ENCODE measurements at places on chromosomes 11 and 22.

GRCh38 chr11:69392104-69392653 lies 89.3 kb upstream of the LINC01488 start:
- no peak for DNase-seq

GRCh38 chr11:61334434-61335354 lies 1.7 kb downstream of the TKFC start:
- no peak for DNase-seq

- DNase-seq = no peak
Measured at GRCh38 chr11:85348945-85349344, 278.2 kb downstream of the DLG2 start.

- DNase-seq = no peak
Measured at GRCh38 chr11:129815596-129816461, at the start of gene TMEM45B. TSS of gene TMEM45B (plus strand) at chr11:129815848. CDS start at chr11:129852483, 36,635 bp downstream.

DNA sequence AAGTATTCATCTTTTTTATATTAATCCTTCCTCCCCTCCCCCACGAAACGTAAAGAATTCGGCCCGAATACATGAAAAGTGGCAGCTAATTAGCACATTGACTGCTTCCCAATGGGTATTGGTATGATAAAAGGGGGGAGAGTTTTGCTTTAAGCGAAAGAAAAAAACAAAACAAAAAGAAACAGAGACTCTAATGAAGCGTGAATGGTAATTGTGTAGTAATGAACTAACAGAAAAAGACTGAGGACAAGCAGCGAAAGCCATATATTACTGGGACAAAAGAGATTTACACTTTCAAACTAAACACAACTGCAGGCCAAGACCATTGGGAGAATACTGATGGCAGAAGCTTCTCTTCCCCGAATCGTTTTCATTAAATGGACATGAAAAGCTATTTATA lies 2.5 kb downstream of the DBX1 start:
- DNase-seq = no peak

DNA sequence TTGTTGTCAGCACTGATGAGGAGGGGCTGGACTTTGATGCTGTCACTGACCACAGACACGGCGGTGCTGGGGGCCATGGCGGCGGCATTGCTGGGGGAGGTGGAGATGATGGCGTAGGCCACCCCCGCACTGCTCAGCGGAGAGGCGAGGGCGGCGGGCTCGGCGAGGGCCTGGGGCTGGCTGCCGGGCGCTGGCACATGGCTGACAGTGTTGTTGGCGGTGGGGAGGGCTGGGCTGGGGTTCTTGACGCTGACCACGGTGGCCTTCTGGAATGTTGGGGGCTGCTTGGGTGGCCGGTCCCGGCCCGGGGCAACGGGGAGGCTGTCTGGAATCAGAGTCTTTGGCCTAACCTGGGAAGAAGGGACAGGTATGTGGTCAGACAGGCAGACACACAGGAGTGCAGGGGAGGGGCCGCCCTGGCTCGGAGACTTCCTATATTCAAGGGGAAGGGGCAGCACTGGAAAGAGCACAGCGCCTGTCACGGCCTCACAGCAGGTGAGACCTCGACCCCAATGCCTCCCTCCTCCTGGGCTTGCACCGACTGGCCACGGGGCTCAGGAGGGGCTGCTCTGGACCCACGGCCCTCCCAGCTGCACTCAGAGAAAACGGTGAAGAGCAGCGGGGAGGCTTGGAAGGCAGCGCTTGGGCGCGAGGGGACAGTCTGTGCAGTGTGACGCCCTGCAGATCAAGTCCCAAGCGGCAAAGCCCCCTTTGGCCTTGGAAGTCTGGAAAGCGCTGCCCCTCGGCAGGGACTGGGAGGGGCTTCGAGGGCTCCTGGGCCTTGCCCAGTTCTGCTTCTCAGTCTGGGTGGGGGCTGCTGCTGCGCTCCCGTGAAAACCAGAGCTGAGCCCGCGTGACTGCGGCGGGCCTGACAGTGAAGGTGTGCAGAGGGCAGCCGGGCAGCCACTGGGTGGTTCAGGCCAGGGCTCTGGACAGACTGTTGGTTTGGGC lies 93.2 kb downstream of the PHF21B start:
- no peak for DNase-seq

DNA sequence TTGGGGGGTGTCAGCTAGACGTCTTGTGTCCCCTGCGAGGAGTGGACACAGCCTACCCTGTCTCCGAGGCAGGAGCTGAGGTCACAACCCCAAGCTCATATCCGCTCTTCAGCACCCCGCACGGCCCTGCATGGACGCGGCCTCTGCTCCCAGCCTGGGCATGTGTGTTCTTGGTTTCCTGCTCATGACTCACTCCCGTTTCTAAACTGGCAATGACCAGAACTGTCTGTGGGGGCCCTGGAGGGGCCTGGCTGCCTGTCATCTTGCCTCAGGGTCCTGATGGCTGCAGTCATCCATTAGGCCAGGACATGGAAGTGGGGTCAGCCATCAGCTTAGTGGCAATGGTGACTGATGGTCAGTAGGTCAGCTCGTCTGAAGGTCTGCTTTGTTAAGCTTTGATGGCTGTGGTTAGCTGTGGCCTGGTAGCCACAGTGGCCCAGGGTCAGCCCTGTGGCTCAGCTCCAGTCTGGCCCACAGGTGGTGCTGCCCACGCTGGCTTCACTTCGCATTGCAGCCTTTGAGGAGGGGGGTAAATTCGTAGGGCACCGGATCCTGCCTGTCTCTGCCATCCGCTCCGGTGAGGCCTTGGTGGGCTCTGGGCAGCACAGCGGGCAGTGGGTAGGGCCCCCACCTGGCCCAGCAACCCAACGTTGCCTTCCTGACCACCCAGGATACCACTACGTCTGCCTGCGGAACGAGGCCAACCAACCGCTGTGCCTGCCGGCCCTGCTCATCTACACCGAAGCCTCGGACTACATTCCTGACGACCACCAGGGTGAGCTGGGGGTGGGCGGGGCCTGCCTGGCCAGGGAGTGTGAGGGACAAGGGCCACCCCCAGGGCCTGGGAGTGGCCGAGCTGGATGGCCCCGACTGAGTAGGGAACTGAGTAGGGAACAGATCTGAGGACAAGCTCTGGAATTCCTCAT lies 12.0 kb downstream of the PLCB3 start:
- no peak for DNase-seq

DNA sequence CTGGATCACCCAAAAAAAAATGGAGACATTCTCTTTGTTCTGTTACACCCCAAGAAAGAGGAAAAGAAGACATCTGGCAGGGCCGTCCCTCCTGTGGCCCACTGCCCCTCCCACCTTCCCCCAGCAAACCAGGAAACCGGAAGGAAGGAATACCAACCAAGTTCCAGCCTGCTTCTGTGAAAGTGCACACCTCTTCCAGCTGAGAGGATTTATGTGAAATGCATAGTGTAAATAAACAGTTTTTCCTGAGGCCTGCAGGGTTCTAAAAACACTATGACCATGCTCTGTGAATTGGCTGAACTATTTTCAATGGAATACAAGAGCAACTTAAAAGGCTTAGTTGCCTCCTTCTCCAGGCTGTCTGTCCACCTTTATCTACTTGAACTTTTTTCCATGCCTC lies 50.0 kb upstream of the CHST1 start:
- no peak for DNase-seq

DNA sequence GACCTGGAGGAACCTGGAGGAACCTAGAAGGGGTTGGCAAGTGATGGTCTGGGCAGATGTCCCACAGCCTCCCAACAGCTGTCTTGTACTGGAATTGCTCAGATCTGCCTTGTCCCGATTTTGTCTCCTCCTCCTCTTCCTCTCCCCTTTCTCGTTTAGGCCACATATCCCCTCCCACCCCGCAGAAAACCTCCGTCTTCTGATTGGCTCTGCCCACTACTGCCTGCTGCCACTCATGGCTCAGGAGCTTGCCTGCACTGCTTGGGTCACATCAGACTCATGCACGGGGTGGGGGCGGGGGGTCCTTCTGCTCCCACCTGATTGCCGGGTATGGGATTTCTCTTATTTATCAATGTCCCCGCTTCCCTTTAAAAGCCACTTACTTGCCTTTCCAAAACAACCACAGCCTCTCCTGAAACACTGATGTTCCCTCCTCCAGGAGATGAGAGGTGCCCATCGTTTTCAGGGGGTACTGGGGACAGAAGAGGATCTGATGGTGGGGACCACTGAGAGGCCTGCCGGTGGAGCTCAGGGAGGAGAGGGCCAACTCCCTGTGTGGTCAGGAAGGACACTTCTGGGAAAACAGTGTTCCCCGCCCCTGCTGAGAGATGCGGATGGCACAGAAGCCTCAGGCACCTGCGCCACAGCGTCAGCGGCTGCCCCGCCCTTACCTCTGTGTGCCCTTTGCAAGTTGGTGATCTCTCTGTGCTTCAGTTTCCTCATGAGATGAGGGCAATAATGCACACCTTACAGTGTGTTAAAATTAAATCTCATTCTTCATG lies 14.7 kb downstream of the TOM1 start:
- DNase-seq = no peak

GRCh38 chr11:33635161-33635560 lies 65.5 kb downstream of the C11orf91 start:
- DNase-seq = no peak

- no peak for DNase-seq
Measured at GRCh38 chr11:1024597-1025409, 11.7 kb downstream of the MUC6 start.

GRCh38 chr11:6356503-6357055 lies 33.7 kb upstream of the SMPD1 start:
- DNase-seq = no peak

- DNase-seq = no peak
Measured at GRCh38 chr11:43907028-43907975, 26.7 kb downstream of the ALKBH3 start.

GRCh38 chr22:47082505-47082904 lies 320.1 kb downstream of the TBC1D22A start:
- no peak for DNase-seq

DNA sequence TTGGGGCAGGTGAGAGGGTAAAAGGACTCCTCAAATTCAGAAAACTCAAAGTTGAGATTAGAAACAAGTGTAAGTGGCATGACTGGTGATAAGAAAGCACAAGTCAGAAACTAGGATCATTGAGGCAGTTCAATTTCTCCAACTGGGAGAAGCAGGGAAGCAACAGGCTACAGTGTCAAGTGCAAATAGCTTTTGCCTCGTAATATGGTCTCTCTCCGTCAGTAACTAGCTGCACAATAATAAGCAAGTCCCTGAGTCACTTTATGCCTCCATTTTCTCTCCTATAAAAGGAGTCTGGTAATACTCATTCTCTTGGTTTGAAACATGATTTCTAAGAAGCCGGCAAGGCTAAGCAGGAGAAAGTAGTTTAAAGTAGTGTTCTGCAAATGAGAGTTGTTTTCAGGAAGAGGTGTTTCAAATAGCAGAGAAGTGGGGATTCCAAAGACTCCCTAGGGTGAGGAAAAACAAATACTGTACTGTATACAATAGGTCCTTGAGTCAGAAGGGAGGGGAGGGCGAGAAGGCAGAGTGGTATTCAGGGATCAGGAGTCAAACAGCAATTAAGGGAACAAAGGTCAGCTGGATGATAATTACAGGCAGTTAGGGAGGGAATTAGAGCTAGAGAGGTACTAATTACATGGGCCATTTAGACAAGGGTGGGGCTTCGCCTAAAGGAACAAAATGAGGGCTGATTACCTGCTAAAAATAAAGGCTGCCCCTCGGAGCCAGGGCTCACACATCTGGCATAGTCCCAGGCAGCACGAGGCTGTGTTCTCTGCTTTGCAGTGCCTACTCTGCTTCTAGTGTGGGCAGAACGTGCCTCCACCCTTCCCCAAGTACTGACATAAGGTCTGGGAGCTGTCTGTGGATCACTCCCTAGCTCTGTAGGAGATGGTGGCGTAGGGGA lies 96.0 kb upstream of the BDNF start:
- no peak for DNase-seq

DNA sequence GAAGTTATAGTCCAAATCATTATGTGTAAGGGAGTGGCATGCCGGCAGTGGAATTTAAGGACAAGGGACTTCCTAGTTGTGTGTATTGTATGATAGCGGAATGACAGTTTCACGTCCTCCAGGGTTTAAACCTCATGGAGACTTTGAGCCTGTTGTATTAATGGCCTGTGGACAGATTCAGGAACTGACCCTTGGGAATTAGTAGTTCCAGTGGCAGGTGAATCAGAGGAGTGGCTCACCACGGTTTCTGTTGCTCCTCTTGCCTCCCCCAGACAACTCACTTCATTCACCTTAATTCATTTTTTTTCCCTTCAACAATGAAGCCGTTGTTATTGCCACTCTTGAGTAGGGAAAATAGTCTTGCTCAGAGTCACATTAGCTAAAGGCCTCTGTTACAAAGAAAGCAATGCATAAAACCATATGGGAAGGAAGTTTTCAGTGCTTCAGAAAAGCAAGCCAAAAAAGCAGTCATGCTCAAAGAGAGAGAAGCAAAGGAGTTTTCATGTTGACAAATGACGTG lies 22.6 kb downstream of the AMOTL1 start:
- DNase-seq = no peak

DNA sequence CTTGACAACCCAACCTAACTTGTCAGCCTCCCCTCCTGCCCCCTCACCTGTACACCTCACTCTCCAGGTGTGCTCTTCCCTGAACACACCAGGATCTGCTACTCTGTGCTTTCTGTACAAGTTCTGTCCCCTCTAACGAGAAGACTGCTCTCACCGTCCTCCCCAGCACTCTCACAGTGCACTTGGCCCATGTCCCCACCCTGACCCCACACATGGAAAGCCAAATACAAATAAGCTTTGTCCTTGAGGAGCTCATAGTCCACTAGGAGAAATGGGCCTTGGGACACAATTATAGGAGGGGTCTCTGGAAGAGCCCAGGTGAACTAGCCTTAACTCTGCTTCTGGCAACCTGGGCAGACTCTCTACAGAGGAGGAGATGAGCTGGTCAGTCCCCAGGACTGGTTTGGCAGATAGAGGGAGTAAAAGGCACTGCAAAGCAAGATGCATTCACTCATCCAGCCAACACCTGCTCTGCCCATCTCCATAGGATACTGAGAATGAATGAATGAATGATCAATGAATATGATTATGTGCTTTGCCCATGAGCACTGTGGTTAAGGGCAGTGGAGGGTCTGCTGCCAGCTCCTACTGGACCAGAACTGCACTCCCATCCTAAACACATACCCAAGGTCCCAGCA lies 9.9 kb downstream of the NIPSNAP1 start:
- DNase-seq = no peak

- no peak for DNase-seq
Measured at GRCh38 chr11:134558916-134559601, 147.0 kb upstream of the B3GAT1 start.

GRCh38 chr11:112790286-112790685 lies 170.9 kb upstream of the NCAM1 start:
- no peak for DNase-seq

DNA sequence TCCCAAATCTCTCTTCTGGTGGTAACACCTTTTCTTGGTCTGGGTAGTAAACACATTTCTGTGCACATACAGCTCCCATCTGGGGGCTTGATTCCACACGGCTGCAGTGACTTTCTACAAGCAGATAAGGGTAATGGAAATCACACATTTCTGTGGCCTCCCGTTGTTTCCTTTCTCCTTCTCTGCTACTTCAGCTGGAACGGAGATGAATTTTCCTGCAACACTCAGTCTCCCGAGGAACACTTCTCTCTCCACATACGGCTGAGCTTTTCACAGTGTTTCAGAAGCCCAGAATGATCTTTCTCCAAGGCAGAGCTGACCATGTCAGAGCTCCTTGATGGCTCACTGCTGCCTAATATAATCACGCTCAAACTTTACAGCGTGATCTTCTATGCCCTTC lies 364.3 kb upstream of the NARS2 start:
- DNase-seq = no peak

- DNase-seq = no peak
Measured at GRCh38 chr11:79212741-79213190, 228.1 kb downstream of the TENM4 start.
